ENCODE measurements at places on chromosomes 5 and 9.

- no peak for DNase-seq
Measured at GRCh38 chr5:60639544-60639943, 60.4 kb downstream of the DEPDC1B start.

DNA sequence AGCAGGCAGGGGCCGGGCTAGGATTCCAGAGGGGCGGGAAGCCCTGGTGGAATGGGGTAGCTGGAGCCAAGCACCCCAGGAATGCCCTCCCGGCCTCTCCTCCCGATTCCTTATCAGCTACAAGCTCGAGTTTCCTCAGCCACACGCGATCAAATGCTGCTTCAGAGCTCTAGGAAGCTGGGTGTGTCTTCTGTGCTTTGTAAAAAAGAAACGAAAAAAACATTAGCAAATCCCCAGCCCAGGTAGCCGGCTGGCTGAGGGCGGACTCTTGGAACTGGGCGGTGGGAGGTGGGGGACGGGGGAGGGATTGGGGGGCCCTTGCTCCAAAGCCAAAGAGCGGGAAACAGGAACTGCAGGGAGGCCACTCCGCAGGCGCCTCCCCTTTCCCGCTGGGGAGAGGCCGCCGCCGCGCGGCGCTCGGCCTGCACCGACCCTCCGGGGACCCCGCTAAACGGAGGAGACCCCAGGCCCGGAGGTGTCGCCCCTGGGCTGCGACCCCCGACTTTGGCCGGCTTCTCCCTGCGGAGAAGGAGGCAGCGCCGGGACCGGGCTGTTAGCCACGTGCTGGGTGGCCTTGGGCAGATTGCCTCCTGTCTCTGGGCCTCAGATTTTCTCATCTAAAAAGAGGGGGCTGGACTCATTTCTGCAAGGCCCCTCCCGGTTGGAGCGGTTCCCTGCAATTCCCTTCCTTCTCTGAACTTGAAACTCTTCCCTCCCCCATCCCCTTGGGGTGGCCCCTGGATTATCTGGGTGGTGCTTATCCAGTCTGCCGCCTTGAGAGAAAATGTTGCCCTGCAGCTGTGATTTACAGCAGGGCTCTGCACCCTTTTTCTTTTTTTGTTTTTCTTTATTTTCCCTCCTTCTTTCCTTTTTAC, 40.9 kb upstream of the FABP6 start:
- DNase-seq, result no peak

- no peak for DNase-seq
Measured at GRCh38 chr9:126363847-126364671, 37.4 kb downstream of the MVB12B start.

DNA sequence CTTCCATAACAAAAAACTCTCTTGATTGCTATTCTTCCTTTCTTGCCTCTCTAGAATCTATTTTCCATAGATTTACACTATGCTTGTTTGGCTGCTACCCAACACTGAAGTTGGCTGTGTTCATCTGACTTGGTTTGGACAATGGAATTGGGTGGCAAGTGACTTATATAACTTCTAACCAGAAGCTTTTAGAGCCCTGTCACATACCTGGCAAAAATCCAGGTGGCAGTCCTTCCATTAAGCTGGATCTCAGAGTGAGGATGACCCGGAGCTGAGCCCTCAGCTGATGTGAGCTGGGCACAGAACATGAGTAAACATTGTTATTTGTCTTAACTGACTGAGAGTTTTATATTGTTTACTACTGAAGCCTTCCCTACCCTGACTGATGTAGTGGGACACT, 225.7 kb downstream of the TLR4 start:
- no peak for DNase-seq

DNA sequence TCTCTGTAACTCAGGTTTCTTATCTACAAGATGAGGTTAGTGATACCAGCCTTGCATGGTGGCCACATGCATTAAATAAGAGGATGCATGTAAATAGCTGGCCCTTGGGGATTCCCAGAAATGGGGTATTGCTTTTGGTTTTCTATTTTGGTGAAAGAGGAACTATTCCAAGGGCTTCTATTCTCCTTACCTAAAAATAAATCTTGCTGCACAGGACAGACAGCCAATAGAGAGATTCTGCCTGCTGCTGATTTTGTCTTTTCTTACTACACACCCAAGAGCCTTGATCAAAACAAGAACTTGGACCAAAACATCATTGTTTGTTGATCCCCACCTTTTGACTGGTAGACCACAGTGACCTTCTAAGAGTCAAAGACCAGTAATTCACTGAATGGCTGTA, 161.8 kb downstream of the PJA2 start:
- no peak for DNase-seq

- no peak for DNase-seq
Measured at GRCh38 chr9:87568401-87568800, 70.7 kb downstream of the DAPK1 start.

DNA sequence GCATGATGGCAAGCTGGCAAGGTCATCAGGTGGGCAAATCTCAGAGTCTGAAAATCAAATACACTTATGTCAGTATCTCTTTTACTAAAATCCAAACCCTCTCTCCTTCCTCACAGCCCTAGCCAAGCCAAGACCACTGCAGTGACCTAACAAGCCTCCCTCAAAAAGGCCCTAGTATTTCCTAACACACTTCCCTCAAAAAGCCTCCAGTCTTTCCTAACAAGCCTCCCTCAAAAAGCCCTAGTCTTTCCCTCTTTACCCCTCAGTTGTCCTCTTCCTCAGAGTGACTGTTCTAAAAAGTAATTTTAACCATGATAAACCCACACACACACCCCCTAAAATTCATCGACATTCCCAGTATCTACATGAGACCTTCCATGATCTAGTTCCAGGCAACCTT, 140.0 kb downstream of the CDK5RAP2 start:
- no peak for DNase-seq

Data from stimulated activated CD4-positive, alpha-beta T cell treated with anti-CD3 and anti-CD28 coated beads, Interleukin-4, amount 100 ng/mL, for 24 hours (primary cell).